ACHN (cell line): ENCODE measurements at places on chromosomes 16 and 17.
A peak's percentile ranks its signal among the peaks of the same experiment; 100 is the strongest.

GRCh38 chr16:31083981-31084380 is 4.8 kb downstream of the PRSS53 start:
- DNase-seq = no peak

- no peak for DNase-seq
Observed at GRCh38 chr17:1834380-1835149, 4.8 kb downstream of the RPA1 start.

GRCh38 chr17:28416703-28417311 is 10.8 kb upstream of the SLC46A1 start:
- peak; percentile 68 for DNase-seq

- no peak for DNase-seq
Observed at GRCh38 chr16:24986512-24987303, 28.5 kb downstream of the ARHGAP17 start.

DNA sequence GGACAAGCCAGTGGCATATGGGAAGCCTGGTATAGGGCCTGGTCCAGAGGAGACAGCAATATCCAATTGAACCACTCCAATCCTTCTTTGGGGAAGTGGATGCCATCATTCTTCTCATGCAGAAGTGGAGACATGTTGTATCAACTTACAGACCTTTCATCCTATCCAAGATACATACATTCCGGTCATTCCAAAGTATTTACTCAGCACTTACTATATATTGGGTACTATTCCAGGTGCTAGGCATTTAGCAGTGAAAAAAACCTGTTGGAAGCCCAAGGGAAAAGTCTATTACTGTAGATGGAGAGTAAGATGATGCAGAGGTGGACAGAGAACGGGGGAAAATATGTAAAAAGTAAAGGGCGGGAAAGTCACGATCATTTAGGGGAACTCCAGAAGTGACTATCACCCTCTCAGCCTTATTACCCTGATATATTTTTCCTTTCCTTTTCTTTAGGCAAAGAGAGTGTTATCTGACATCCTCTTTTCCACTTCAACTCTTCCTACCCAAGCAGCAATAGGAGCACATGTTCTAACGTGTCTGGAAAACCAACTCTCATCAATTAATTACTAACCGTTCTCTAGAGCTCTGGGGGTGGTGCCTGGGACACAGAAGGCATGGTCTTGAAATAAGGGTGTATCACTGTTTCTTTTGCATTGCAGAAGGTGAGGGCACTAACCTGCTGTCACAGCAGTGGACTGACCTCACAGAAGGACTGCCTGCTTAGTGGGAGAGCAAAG is 210.1 kb upstream of the MAF start:
- no peak for DNase-seq

GRCh38 chr16:49594153-49594552 is 220.5 kb downstream of the C16orf78 start:
- no peak for DNase-seq

DNA sequence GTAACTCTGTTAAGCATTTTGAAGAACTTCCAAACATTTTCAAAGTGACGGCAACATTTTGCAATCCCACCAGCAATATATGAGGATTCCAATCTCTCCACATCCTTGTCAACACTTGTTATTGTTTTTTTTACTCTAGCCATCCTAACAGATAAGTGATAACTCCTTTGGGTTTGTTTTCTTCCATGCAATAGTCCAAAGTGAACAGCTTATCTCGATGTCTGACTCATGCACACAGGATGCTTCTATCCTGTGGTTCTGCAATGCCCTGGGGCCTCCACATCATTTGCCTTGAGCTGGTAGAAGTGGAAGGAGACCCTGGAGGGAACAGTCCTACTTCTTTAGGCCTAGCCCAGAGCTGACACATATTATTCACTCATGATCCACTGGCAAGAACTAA is 13.0 kb downstream of the TLE7 start:
- DNase-seq = no peak

- no peak for DNase-seq
Observed at GRCh38 chr16:27754788-27755690, 205.1 kb downstream of the KATNIP start.

DNA sequence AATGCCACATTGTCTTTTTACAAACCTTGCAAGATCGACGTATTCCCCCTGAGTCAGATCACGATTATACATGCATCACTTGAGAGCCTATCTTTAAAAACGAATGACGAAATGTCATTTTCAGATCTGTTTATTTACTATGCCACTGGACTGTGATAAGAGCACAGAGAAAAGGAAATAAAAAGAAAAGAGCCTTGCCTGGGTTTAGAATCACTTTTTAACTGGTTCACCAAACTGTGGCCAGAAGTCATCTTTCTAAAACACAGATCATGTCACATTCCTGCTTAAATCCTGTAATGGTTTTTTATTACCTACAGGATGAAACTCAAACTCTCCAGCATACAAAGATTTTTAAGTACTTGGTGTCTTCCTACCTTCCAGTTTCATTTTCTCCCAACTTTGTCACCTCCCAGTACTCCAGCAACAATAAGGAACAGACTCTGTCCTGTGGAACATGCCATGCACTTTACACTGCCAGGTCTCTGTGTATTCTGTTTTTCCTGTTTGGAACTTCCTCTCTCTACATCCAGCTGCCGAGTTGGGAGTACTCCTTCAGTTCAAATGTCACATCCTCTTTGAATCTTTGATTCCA is 91.5 kb downstream of the SNX11 start:
- peak; percentile 19 for DNase-seq

GRCh38 chr16:14041164-14041563 is 30.0 kb upstream of the MRTFB start:
- DNase-seq = no peak

DNA sequence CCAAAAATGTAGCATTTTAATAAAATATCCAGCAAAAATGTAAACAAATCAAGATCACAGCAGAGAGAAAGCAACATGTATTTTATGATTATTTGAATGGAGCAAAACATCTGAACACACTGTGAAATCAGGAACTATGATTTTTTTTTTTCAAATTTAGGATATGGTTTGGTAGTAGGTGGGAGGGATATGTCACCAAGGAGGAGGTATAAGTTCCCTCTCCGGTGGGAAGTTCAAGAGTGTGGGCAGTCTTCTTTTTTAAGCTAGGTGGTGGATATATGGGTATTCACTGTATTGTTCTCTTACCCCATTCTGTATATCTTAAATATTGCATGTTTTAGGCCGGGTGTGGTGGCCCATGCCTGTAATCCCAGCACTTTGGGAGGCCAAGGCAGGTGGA is 10.2 kb downstream of the CDR2 start:
- DNase-seq = no peak

DNA sequence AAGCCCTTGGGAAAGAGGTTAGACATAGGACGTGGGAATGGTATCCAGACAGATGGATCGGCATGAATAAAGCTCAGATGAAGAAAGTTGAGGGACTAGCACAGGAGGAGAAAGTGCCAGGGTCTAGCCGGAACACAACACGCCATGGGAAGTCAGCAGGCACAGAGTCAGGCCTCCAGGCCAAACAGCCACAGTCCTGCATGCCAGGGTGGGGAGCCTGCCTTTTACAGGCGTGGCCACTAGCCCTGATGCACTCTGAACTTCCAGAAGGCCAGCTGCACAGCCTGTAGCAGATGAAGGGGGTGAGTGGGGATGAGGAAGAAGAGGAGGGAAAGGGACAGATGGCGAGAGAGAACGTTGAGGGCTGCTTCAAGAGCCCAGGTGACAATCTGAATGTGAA is 5.2 kb downstream of the B9D1 start:
- no peak for DNase-seq

- DNase-seq = no peak
Observed at GRCh38 chr16:87437327-87437726, 45.2 kb downstream of the MAP1LC3B start.

DNA sequence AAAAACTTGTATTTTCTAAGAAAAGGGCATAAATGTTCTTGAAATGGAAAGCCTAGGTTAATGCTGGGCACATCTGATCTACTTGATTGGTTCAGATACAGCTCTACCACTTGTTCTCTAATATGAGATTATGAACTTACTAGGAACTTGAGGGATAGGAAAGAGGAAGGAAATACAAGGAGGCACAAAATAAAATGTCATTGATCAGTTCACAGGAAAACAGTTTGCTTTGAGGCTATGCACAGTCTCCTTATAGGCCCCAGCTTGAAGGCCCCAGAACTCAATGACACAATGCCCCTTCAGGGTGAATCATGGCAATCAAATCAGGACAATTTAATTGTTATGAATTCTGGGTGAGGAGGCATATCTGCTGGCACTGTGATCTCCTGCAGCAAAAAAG is 27.1 kb downstream of the NXPH3 start:
- DNase-seq = no peak

GRCh38 chr17:43982171-43982570 is 22.3 kb upstream of the NAGS start:
- DNase-seq = peak; percentile 50

DNA sequence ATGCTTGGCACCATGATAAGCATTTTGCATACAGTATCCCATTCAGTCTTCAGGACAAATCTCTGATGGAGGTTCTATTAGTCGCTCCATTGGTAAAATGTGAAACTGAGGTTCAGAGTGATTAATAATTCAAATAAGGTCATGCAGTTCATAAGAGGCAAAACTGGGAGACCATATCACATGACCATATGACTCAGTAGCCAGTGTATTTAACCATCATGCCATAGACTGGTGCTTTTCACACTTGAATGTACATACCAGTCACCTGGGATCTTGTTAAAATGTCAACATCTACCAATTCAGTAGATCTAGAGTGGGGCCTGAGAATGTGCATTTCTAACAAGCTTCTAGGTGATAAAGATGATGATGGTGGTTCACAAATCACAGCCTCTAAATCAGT is 4.3 kb downstream of the ACSM3 start:
- peak; percentile 38 for DNase-seq

DNA sequence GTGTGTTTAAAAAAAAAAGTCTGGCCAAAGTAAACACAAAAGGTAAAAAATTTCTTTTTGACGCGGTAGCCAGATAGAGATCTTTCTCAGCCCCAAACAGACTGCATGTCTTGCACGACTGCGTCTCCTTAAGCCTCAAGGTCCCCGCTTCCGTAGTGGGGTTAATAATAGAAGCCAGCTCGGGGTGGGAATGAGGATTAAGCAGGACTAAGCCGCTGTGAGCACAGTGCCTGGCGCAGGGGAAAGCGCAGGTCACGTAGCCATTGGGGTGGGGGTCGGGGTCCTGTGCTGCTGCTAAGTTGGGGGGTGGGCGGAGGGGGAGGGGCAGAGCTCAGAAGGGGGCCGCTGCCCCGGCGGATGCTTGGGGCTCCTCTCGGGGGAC is 521 bp downstream of the GGA2 start:
- DNase-seq = peak; percentile 61

- no peak for DNase-seq
Observed at GRCh38 chr17:38562903-38563302, 42.8 kb downstream of the SRCIN1 start.

- no peak for DNase-seq
Observed at GRCh38 chr17:54976316-54976715, 7.8 kb downstream of the STXBP4 start.

GRCh38 chr17:47978324-47978723 is 7.4 kb downstream of the CDK5RAP3 start:
- peak; percentile 55 for DNase-seq

GRCh38 chr16:11045441-11045840 is 101.1 kb downstream of the CLEC16A start:
- no peak for DNase-seq

- no peak for DNase-seq
Observed at GRCh38 chr17:33290253-33290652, 2.8 kb downstream of the ASIC2 start.

GRCh38 chr17:3689262-3690093 is 6.5 kb downstream of the P2RX5 start:
- no peak for DNase-seq

GRCh38 chr17:48998587-48999440 is 1.6 kb downstream of the IGF2BP1 start:
- DNase-seq = no peak

DNA sequence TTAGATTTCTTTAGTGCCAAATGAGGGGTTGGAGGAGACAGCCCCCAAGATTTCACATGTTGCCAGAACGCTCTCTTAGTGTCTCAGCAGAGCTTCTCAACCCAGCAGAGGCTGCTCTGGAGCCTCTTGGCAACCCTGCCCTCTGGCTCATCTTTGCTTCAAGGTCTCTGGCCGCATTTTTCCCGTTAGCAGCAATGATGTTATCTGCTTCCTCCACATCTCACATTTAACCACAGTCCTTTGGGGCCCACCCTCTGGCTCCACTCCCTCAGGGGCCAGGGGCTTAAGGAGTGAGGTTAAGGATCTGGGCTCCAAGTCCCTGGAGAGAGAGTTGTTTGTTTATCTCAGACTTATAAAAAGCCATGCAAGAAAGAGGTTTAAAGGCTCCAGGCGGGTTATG is 3.3 kb upstream of the XYLT1 start:
- no peak for DNase-seq

DNA sequence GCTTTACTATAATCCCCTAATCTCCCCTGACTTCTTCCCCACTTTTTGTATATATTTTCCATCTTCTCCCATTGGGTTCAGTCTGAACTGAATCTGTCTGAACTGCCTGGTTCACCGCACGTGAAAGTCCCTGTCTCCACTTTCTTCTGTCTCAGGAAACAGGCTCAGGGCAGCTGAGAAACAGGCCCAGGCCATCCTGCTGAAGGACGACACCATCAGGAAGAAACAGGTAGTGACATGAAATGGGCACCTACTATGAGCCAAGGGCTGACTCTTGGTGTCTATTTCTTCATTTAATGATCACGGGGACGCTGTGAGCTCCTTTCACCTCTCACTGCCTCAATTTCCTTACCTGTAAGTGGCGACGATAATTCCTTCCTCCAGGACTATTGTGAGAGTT is 90.5 kb upstream of the HSBP1 start:
- DNase-seq = no peak

GRCh38 chr17:44307387-44308186 is 814 bp upstream of the RUNDC3A start:
- peak; percentile 82 for DNase-seq

- no peak for DNase-seq
Observed at GRCh38 chr17:52201767-52202519, 43.4 kb upstream of the CA10 start.

- no peak for DNase-seq
Observed at GRCh38 chr17:50360486-50361115, 12.4 kb downstream of the MRPL27 start.

- DNase-seq = peak; percentile 35
Observed at GRCh38 chr16:13873835-13874438, 46.0 kb upstream of the ERCC4 start.

GRCh38 chr16:75458029-75458428 is 6.5 kb downstream of the TMEM170A start:
- DNase-seq = no peak

GRCh38 chr16:2776500-2777139 is 460 bp downstream of the ELOB start:
- DNase-seq = peak; percentile 40

- peak; percentile 82 for DNase-seq
Observed at GRCh38 chr17:57995076-57995956, 7.3 kb upstream of the VEZF1 start.

- no peak for DNase-seq
Observed at GRCh38 chr16:3510416-3510815, 9.6 kb downstream of the CLUAP1 start.

DNA sequence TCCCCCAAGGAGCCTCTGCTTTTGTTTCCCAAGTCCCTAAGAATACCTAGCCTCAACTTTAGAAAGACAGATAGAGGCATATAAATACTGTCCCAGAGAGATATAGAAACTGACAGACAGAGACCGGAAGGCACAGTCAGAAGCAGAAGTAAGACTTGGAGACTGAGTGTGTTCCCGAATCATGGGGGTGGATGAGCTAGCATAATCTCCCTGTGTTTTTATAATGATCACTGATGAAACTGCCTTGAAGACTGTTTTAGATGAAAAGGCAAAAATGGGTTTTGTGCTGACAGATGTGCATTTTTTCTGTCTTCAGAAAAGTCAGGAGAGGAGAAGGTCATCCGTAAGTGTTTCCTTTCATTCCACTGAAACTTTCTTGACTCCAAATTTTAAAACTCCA is 8.3 kb upstream of the PSMD3 start:
- no peak for DNase-seq
